Left ventricle myocardium inferior (tissue), 1 donor: ENCODE measurements at places on chromosomes 4 and X. TPM values are rescaled to one million over a fixed set of nuclear protein-coding genes. Genes with fewer than 3 reads are reported as not detected.

MTNR1A gene
- total RNA-seq, result not detected

DNA sequence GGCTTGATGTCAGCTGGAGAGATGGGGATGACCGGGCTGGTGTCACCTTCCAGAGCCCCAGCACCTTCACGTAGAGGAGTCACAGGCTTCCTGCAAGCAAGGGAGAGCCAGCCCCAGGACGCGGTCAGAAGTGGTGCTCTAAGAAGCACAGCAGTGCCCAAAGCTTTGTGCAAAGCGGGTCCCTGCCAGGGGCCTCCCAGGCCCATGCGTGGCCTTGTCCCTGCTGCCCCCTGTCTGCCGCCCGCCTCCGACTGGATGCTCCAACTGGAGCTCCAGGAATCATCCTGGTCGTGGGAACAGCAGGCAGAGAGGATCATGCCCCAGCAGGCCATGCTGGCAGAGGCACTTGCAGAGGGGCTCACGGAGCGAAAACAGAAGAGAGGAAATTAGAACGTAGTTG lies 40.1 kb upstream of the LRPAP1 start:
- no peak for DNase-seq

SSX4 gene
- not detected for total RNA-seq

ASB12 gene
- total RNA-seq, result 4.3 TPM

GRCh38 chr4:15164571-15164970 lies 162.3 kb downstream of the CPEB2 start:
- no peak for DNase-seq

GRCh38 chrX:31200430-31200829 lies 128.6 kb upstream of the FTHL17 start:
- DNase-seq, result no peak

GRCh38 chrX:41952102-41952501 lies 28.7 kb upstream of the CASK start:
- no peak for DNase-seq

FAM9C gene
- total RNA-seq, result not detected

GRCh38 chr4:151215295-151215694 lies 61.7 kb upstream of the PRSS48 start:
- DNase-seq, result no peak
